ENCODE measurements at places on chromosomes 3 and 15.

- DNase-seq: no peak
Measured at GRCh38 chr15:63243101-63243500, 34.3 kb upstream of the APH1B start.

DNA sequence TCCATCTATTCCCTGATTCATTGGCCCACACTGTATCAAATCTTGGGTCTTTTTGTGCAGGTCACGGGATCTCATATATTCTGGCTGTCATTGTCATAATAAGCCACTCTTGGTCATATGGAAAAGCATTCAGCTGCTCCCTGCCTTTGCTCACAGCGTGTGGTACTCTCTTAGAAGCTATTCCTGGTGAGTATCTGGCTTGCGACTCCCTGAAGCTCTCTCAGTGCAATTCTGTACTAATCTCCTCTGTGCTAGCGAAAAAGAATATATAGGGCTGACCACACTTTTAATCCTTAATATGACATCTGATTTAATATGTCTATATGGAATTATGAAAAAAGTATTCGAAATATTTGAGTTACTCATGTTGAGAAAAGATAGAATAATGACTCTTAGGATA lies 440.8 kb upstream of the GBE1 start:
- DNase-seq: no peak

- DNase-seq: no peak
Measured at GRCh38 chr3:178483704-178484103, 52.5 kb upstream of the KCNMB2 start.

DNA sequence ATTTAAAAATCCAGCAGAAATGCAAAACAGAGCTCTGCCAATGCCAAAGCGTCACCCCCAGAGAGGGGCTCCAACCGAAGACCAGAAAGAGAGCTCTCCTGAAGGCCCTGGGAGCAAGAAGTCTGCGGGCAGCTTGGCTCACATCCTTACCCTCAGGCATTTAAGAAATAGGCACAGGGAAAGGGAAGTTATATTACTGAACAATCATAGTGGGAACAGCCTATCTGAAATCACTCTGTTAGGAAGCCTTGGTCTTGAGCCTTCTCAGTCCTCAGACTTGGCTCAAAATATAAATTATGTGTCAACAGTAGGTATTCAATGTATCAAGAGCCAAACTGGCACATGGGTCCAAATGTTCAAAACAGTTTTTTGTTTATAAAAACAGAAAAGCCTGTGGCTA lies 10.3 kb upstream of the PPARG start:
- no peak for DNase-seq

- DNase-seq: no peak
Measured at GRCh38 chr3:166472015-166472414, 634.8 kb upstream of the BCHE start.

DNA sequence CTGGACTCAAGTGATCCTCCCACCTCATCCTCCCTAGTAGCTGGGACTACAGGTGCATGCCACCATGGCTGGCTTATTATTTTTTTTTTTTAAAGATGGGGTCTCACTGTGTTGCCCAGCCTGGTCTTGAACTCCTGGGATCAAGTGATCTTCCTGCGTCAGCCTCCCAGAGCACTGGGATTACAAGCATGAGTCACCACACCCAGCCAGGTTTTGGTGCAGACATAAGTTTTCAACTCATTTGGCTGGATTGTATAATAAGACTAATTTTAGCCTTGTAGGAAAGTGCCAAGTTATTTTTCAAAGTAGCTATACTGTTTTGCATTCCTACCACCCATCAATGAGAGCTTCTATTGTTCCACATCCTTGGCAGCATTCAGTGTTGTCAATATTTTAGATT lies 32.1 kb downstream of the BUB1B start:
- DNase-seq: no peak

- DNase-seq: no peak
Measured at GRCh38 chr3:14360123-14360881, 42.1 kb upstream of the SLC6A6 start.

DNA sequence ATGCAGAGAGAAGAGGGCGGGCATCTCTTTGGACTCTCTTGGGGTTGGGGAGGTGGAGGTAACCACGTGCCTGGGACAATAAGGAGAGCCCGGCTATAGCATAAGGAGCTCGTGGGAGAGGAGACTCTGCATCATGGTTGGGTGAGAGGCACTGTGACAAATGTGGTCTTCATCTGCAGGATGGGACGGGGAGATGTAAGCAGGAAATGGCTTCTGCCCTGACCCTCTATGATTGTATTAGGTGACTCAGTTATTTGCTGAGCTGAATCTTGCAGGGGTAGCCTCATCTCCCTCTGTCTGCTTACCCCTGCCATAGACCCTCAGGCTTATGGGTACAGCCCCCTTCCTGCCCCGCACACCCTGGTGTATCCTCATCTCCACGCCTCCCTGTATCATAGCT lies 48.7 kb downstream of the CORO2B start:
- no peak for DNase-seq

DNA sequence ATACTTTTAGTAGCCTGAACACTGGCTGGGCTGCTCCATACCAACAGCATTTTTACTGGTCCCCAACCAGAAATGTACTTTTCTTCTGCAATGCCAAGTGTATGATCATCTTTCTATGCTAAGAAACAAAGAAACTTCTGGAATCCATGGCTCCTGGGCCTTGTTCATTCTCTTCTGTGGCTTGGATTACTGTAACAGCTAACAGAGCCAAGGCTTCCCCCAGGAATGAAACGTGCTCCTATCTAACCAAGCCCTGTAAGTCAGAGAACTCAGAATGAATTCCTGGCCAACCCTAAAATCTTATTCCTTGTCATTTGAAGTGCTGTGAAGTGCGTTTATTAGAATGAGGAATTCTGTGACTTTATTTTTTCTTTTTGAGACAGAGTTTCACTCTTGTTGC lies 102.9 kb upstream of the RAD18 start:
- DNase-seq: no peak

DNA sequence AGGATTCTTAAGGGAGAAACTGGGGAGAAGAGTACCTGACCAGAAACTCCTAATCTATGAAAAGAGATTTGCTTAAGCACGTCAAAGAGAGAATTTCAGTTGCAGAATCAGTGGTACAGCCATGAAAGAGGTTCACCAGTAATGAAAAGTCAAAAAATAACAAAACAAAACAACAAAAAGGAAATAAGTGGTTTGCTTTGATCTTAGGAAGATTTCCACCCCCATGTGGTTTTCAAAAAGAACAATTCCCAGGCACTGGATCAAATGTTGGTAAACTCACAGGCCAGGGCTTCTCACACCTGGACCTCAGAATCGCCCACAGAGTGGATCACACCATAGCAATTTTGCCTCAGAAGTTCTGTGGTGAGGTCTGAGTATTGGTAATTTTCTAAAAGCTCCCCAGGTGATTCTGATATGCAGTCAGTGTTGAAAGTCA lies 67.5 kb downstream of the TMEM39A start:
- no peak for DNase-seq

- DNase-seq: no peak
Measured at GRCh38 chr15:78838489-78838888, 27.2 kb upstream of the ADAMTS7 start.

DNA sequence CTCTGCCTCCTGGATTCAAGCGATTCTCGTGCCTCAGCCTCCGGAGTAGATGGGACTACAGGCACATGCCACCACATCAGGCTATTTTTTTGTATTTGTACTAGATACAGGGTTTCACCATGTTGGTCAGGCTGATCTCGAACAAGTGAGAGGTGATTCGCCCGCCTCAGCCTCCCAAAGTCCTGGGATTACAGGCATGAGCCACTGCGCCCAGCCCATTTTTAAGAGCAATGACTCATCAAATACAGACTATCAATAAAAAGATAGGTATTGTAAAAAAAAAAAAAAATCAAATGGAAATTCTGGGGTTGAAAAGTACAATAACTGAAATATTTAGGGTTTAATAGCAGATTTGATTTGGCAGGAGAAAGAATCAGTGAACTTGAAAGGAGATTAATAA lies 129.0 kb downstream of the TJP1 start:
- no peak for DNase-seq

DNA sequence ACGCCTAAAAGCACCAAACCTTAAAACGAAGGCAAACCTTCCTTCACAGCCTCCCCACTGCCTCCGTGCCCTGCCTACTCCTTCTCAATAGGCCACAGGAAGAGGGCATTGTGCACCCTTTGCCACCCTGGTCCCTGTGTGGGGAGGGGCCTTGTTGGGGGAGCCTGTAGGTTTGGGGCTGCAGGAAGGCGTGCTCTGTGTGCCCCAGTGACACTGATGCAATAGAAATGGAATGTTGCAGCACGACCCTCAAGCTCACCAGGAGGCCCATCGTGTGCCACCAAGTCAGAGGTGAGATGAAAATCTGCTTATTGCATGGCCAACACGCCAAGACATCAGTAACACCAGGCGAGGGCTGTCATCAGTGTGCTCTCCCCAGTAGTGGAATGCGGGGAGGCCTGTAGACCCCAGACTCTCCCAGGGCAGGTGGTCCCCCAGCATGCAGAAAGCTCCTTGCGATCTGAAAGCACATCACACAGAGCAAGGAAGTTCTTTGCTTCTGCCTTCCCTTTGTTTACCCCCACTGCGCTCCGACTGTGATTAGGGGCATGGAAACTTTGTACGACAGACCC lies 86.2 kb downstream of the ASB7 start:
- DNase-seq: no peak

DNA sequence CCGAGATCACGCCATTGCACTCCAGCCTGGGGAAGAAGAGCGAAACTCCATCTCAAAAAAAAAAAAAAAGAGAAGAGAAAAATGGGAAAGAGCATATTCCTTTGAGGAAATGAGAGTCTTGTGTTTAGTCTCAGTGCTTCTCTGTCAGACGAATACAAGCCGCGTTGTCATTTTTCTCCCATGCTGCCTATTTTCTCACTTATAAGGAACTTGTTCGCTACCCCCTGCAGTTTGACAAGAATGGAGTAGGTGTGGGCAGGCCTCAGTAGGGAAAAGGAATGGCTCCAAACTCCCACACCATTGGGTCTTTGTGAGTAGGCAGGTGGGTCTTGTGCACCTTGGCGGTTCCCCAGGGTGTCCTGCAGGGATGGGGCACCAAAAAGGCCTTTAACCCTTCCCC lies 6.5 kb downstream of the GPR160 start:
- no peak for DNase-seq

DNA sequence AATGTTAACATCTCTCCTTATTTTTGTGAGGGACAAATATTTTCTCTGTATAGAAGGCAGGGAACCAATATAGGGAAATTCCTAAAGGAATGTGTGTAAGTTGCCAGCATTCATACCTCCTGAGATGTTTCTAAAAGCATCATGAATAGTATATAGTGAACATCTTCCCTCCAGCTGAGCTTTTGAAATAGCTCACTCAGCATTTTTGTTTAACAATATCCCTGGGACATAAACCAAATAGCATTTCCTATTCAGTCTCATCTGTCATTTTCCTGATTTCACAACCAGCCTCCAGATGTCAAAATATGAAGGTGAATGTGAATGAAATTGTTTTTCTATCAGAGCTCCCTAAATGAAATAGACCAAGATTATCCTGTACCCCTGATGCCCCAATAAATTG lies 137.2 kb downstream of the PPM1L start:
- no peak for DNase-seq

DNA sequence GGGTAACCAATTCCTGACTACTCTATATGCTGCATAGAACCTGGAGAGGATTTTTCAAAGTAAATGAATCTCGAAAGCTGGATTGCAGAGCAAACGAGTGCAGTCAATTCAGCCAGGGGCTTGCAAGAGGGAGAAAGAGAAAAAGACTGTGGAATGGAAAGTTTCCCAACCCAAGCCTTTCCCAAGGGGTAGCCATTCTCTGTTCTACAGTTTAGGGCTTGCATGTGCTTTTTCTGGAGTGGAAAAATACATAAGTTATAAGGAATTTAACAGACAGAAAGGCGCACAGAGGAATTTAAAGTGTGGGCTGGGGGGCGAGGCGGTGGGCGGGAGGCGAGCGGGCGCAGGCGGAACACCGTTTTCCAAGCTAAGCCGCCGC lies 511 bp upstream of the RARB start:
- DNase-seq: no peak

GRCh38 chr3:122298239-122298638 lies 26.8 kb upstream of the CSTA start:
- DNase-seq: no peak
